CD8-positive, alpha-beta T cell (primary cell): ENCODE measurements at places on chromosomes 5 and 9.

GRCh38 chr5:6766604-6767093, 53.4 kb downstream of the TENT4A start:
- DNase-seq = peak; percentile 13

GRCh38 chr5:120096413-120096812, 367.7 kb upstream of the PRR16 start:
- no peak for DNase-seq

DNA sequence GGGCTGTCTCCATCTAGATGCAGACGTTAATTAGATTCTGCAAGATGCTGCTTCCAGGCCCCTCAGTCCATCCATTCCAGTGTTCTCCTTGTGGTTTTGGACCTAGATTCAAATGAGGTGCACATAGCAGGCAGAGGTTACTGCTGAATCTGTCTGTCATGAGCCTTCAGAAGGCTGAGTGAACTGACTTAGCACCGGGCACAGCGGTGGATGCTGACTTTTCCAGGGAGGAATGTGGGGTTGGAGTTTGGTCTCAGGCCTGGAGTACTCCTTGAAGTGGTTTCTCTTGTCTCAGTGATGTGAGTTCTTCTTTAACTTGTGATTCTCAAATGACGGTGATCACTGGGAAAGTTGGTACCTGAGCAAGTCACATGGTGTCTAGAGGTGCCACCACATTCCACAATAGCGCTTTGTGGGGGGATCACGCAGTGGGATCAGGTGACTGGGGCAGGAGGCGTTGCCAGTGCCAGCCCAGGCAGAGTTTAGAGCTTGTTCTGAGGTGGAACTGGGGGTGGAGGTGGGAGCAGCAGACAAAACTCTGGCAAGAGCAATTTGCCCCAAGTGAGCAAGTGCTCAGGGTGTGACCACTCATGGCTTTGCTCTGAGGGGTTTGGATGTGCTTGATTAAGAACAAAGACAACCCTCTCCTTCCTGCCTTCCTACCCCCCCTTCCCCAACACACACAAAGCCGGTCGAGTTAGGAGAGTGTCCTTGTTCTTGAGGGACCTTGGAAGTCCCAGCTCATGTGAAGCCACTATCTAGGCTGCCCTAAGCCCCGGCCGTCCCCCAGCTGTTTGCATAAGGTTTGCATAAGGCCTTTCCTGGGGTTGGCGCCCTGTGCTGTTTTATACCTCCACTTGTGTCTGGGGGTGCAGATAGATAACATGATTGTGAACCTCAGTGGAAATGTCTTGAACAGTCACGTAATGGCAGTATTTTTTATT, 25.1 kb downstream of the JADE2 start:
- DNase-seq = peak; percentile 48

DNA sequence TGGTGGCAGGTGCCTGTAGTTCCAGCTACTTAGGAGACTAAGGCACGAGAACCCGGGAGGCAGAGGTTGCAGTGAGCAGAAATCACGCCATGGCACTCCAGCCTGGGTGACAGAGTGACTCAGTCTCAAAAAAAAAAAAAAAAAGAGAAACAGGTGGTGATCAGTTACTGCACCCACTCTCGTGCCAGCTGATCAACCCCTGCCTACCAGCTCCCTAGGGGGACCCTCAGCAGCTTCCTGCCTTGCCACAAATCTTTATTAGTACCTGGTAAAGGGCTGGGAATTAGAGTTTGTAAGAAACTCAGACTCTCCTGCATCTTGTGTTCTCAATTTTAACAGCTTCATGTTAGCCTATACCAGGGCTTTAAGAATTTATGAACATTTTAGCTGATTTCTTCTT, 914.9 kb downstream of the EFNA5 start:
- no peak for DNase-seq

DNA sequence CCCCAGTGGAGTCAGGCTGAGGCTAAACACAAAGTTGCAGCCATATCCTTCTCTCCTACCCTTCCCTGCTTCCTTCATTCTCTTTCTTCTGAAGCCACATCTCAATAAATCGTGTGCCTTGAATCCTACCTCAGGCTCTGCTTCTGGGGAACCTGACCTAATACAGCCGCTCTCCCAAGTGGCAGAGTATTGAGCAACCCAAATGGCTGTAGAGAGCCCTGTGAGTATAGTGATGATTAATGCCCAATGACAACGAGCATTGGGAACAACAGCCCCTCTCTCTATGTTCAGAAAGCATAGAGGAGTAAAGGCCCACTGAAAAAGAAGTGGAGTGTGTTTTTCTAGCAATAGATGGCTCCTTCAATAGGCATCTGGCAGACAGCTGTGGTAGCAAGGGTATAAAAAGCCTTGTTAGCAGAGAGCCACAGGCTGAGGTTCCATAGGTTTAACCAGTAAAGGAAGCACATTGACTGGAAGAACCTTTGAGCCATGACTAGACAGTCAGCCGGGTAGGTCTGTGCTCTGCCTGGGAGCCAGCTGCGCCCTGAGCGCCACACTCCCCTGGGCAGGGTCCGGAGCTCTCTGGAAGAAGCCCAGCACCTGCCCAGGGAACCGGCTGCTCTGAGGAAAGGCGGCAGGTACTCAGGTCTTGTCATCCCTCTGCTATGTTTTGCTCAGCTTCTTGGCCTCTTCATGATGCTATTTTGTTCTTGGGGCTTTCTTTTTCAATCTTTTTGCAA, 22.6 kb upstream of the HSPA9 start:
- no peak for DNase-seq

- no peak for DNase-seq
Measured at GRCh38 chr9:127847178-127847510, 7.3 kb downstream of the ENG start.

GRCh38 chr5:68446487-68446894, 230.9 kb downstream of the PIK3R1 start:
- no peak for DNase-seq

DNA sequence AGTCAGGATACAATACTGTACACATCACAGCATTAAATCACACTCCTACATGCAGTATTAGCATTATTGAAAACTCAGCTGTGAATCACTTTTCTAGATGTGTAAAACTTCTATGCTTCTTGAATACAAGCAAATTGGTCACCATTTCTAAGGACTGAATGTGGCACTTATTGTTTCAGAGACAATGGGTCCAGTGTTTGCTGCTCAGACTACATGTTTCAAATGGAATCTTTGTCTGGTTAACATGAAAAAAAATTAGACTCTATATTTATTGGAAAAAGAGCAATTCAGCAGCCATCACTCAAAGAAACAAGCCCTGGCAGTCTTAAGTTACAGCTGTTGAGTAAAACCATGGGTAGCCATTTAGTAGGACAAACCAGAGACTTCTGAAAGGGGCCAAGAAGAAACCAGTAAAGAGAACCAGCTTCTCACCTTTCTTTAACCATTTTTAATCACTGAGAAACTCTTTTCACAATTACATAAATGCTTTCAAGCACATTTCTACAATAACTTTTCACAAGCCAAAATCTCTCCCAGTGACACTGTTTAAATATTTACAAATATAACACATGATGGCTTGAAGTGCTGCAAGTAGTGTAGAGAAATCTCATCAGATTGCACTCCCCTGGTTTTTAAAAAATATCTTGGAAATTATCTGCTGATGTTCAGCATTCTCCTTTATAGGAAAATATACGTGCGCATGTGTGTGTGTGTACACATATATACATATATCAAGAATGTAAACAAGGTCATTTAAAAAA, 35.2 kb downstream of the OR2K2 start:
- DNase-seq = no peak

- no peak for DNase-seq
Measured at GRCh38 chr9:109504689-109505088, 6.6 kb upstream of the PTPN3 start.

DNA sequence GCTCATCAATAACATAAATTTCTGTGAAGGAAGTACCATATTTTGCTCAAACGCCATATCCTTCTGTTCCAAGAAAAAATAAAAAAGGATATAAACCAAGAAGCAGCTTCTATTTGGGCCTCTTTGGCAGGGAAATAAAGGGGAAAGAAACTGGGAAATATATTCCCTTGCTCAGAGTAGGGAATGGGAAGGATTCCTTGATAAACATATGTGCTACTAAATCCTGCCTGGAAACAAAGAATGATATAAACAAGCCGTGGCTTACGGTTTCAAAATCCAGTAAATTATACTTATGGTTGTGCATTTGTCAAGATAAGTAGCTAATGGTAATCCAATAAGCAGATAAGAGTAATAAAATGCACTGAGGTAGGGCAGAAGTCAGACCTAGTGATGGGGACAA, 481.6 kb downstream of the NTRK2 start:
- no peak for DNase-seq

GRCh38 chr9:4750023-4750673, 9.1 kb upstream of the AK3 start:
- DNase-seq = no peak

DNA sequence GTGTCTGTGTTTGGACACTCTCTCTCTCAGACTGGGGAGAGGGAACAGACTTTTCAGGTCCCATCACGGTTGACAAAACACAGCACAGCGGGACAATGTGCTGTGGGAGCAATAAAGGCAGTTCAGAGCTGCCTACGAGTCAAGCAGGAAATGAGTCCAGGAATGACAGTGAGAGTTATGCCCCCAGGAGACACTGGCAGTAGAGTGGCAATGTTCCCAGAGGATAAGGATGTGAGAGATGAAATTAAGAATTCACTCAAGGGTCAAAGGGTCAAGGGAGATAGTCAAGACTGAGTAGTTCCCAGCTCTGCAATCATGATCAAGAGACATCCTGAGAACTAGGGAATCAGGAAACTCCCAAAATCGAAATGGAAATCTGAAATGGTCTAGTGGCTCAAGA, 156.1 kb downstream of the LURAP1L start:
- DNase-seq = no peak

GRCh38 chr5:95557841-95558240, 2.9 kb downstream of the ARSK start:
- no peak for DNase-seq

DNA sequence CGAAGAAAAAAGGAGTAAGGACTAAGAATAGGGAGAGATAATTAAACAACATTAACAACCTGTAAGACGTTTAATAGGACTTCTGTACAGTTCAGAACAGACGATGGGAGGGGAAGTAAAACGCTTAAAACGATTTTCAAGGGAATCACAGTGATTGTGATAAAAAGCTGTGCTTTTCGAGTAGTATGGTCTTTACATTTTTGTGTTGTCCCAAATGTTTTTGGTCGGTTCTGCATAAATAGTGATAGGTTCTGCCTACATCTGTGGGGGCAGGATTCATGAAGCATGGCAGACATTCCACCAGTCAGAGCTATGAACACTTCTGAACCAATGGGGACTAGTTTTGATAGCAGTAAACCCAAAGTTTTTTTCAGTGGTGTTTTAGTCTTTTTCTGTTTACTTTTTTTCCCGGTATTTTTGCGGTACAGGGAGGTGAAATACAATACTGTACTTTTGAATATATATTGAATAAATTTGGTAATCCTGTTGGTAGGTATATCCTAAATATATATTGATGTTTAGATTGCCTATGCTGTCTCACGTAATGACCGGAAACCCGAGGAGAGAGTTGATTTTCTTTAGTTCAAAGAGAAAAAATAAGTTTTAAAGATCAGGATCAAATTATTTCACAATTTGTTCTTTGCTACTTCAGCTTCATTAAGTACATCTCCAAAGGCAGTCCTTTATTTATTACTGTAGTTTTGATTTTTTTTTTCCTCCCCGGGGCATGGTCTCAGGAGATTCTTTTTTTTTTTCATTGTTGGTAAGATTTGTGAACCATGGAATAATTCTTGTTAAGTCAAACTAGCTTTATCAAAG, 1.3 kb downstream of the ERBIN start:
- peak; percentile 72 for DNase-seq

- DNase-seq = no peak
Measured at GRCh38 chr5:171365351-171365750, 22.3 kb upstream of the NPM1 start.

- no peak for DNase-seq
Measured at GRCh38 chr9:120348951-120349429, 231.0 kb downstream of the CDK5RAP2 start.

DNA sequence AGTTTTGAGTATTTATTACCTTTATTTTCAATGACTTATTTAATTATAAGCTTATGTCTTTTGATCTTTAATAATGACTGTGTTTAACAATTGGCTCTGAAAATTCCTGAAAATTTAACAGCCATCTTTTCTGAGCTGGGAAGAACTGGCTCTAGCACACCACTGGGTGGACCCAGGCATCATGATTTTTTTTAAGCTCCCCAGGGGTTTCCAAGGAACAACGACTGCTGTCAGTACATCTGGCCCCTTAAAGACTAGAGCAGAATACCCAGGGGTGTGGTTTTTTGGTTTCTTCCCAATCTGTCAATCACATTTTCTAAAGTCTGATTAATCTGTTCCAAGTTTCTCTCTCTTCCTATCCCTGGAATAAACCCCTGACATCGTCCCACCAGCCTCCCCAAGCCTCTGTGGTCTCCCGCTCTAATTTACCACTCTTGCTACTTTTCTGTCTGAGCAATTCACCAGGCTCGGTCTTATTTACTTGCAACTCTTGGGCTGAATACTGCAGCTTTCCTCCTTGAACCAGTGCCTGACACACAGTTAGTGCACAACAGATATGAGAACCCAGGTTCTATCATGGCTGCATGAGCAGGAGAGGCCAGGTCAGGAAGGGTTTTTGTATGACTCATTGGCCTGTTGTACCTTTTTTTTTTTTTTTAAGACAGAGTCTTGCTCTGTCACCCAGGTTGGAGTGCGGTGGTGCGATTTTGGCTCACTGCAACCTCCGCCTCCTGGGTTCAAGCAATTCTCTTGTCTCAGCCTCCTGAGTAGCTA, 321.9 kb downstream of the ZSWIM6 start:
- no peak for DNase-seq

GRCh38 chr9:98168941-98169488, 23.4 kb downstream of the CORO2A start:
- peak; percentile 16 for DNase-seq

DNA sequence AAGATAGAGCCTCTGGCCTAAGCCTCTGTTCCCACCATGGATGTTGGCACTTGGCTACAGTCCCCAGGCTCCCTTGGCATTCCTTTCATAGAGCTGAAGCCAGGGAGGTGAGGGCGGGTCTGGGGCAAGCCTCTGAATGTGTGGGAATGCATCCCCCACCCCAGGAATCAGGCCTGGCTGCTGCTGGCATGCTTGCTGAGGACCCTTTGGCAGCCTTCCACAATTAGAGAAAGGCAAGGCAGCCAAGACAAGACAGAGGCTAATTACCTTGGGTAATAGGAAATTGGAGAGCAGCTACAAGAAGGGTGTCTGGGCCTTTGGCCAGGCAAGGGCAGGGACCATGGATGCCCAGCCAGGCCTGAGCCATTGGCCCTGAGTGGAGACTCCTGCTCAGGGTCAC, 204.4 kb upstream of the TRIM32 start:
- no peak for DNase-seq

DNA sequence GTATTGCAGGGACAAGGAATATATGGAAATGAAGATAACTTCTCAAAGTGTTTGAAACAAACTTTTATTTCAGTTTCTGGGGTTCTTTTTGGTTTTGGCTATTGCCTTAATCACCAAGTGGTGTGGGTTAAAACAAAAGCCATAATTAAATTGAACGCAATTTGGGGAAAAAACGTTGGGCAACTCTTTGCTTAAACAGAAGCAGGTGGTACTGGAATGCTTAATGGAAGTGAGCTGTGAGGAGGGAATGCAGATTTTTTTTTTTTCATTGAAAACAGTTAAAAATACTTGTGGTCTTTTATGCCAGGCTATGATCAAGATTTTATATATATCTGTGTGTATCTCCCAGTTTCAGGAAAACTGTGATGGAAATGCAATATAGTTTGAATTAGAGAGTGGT, 195.7 kb upstream of the TUT7 start:
- DNase-seq = no peak
